ENCODE measurements at places on chromosomes 1 and 21.

DNA sequence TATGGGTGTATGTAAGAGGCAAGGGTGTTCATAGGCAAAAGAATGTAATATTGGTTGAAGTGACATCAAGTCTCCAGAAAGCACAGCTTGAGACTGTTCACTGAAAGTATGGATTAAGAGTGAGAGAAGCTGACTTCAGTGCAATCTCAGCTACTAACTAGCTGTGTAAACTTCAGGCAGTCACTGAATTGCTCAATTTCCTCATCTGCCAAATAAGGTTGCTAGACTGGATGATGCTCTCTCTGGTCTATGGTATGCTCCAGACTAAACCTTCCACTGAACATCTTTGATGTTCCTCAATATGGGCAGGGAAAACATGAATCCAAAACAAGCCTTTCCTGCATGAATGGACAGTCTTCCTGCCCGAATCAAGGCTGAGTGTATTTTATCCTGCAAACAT lies 111.8 kb upstream of the USH2A start:
- no peak for DNase-seq

DNA sequence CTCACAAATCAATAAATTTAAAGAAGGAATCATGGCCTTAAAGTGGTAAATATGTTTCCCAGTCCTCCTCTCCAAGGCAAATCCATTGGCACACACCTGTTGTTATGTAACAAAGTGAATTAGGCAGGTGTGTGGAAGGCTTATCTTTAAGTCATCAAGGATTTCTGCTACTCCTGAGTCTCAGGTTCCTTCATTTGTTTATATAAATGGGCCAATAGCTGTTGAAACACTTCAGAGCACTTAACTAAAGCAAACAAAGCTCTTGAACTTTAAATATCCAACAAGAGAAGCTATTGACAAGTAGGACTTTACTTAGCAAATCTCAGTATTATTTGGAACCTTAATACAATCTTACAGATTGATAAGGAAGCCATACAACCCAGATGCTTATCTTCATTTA lies 99.3 kb upstream of the ESRRG start:
- no peak for DNase-seq

DNA sequence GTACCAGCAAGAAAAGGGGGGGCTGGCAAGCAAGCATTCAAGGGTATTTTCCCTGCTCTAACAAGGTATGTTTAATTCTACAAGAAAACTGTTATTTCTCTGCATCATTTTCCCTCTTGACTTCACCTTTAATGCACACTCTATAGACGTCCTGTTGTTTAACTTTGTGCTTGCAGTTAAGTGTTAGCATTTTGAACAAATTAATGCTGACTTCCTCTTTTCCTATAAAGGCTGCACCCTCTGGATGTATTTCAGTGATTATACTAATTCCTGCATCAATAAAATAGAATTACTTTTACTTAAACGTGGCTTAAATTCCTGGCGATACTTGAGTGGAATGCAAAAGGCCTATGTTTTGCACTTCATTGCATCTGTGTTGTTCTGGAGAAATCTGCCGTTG lies 183.3 kb downstream of the KCNJ6 start:
- DNase-seq: no peak

- DNase-seq: no peak
These were observed 395.0 kb downstream of the PTPRU start for GRCh38 chr1:29631361-29631760.

- no peak for DNase-seq
These were observed 20.0 kb downstream of the IL6R start for GRCh38 chr1:154425172-154425571.

- DNase-seq: no peak
These were observed 62.6 kb downstream of the KIF21B start for GRCh38 chr1:200960948-200961340.

DNA sequence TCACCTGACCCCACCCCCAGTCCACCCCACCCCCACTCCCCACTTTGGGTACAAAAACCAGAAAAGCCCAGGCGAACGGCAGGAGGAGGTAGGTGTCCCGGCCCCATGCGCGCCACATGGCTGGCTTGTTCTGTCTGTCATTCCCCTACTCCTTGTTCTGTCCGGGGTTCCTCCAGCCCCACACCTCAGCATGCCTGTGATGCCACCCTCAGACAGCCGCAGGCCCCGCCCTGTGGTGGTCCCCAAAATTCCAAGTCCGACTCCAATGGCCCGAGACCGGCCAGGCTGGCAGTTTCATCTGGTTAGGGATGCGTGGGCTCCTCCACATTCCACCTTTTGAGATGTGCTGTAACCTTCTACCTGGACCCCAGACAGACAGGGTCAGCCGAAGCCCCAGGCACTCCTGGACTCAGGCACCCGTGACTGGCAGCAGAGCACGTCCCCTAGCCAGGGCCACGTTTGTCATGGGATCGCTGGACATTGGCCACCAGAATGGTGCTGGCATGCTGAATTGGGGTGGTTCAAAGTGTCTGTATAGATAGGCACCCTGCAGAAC lies 94.4 kb downstream of the WDR4 start:
- DNase-seq: no peak

DNA sequence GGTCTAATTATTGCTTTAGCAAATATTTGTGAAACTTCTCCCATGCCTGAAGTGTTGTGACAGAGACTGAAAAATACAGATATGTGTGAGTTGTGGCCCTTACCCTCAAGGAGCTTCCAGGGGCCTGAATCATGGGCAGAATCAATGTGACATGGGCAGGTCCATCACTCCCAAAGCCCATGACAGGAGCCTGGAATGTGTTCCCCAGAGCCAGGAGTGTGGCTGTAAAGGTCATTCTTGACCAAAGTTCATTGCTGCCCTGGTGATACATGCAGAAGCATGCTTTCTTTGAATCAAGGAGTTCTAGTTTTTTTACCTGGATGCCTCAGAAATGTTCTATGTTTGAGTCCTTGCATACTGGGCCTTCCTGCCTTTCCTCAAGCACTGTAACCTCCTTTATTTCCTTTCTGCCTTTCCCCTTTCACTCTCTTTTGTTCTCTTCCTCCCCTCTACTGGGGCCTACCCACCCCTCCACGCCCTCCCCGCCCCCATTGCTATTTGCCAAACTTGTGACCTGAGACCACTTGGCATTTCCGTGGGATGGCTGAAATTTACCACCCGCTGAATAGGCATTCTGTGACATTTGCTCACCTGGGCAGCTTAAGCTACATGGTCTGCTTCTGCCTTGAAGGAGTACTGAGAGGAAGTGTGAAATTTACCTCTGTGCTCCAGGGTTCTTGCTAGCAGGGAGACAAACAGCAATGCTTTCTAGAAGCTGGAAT lies 19.7 kb downstream of the PBX1 start:
- DNase-seq: no peak

DNA sequence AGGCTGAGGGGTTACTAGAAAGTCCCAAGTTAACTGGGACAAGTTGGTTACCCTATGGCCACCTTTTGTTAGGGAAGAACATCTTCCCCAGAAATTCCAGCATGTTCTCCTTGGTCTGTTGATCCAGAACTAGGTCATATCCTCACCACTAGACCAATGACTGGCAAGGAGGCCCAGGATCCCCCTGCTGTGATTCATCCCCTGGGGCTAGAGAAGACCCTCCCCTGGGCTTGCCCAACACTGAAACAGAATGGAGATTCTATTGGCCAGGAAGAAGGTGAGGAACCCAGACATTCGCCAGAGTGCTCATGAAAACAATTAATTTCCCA lies 90.1 kb upstream of the SIM2 start:
- no peak for DNase-seq

DNA sequence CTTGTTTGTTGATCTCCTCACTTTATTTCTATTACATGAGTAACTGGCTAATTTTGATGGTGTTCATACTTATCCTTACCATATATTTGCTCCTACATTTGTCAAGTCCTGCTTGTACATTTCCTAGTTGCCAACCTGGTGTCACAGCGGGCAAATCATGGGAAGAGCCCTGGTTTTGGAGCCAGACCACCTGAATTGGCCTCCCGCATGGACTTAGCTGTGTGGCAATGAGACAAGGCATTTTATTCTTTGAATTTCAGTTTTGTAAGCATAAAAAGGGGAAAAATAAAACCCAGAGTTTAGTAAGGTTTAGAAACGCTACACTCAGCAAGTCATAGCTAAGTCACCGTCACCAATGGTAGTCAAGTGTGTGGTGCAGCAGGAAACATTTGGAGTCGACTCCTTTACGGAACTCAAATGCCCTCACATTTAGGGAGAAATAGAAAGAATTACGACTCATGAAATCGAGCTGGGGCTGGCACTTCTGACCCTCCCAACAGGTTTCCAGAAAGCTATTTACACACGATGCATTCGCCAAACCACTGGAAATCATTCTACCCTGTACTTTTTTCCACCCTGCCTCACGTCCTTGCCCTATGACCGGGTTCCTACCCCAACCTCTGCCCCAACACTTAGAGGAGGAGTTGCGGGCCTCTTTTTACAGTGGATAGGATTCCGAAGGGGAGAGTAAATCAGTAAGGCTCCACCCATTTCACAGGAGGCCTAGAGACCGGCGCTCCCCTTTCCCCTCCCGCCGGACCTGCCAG lies 492 bp upstream of the PGM1 start:
- DNase-seq: no peak

- DNase-seq: no peak
These were observed 64.9 kb upstream of the LMO4 start for GRCh38 chr1:87263785-87264184.

DNA sequence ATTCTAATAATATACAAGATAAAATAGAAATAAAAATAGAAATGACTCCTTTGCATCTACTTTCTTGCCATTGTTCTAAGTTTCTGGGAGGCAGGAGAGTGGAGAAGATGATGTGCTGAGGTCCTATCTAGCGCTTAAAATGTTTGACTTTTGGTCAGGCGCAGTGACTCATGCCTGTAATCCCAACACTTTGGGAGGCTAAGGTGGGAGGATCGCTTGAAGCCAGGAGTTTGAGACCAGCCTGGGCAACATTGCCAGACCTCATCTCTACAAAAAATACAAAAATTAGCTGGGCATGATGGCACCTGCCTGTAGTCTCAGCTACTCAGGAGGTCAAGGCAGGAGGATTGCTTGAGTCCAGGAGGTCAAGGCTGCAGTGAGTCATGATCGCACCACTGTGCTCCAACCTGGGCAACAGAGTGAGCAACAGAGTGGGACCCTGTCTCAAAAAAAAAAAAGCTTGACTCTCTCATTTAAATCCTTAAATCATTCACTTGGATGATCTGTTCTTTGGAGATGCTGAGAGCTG lies 24.2 kb upstream of the SLC45A1 start:
- no peak for DNase-seq

- DNase-seq: no peak
These were observed 582 bp downstream of the TRPM2 start for GRCh38 chr21:44354001-44354405.

DNA sequence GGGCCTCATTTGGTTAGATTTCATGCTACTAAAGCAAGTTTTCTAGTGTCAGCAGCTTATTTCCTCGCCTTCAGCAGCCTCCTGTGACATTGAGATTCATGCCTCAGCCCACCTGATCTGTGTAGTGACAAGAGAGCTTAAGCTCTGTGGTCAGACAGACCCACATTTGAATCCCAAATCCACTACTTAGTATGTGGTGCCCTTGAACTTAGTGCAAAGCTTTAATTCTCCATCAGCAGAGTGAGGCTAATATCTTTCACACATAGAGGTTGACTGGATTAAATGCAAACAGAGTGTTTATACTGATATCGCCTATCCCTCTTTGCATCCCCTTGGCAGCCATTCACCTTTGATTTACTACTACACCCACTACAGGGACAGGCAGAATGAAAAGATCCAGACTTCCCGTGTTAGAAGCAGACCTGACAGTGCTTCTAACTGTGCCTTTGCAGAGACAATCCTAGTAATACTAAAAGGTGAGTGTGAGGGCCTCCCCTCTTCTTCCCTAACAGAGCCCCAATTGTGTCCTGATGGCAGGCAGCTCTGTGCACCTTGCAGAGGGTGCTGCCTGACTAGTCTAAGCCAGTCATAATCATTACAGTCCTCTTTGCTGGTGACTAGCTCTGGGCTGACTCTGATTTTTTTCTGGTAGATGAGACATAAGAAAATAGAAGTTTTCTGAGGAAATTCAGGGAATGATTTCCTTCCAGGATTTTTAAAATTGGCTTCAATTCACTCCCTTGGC lies 264.0 kb downstream of the CTH start:
- no peak for DNase-seq

DNA sequence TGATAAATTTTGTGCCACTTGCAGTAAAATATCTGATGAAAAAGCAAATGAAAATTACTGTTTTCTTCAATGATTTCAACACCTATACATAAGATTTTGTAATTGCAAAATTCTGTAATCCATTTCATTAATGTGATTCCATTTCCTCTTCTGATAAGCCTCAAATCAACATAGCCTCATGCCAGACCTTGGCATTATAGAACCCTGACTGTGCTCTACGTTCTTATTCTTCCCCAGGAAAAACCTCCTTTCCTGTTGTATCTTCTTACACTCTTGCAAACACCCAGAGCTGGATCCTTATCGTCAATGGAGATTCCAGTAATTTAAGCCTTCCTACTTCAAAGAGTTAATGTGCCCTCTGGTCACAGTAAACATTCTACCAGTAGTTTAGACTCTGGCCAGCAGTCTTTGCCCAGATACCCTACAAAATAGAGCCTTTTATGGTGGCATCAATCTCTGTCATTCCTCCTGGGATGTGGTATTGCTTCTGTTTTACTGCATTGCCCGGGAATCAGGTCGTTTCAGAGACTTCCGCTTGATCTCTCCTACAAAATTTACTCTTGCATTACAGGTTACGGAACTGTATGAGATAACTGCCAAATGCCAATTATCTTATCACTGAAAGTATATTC lies 48.5 kb upstream of the CHRM3 start:
- no peak for DNase-seq

- DNase-seq: no peak
These were observed 2.8 kb downstream of the RGS16 start for GRCh38 chr1:182601416-182601786.

DNA sequence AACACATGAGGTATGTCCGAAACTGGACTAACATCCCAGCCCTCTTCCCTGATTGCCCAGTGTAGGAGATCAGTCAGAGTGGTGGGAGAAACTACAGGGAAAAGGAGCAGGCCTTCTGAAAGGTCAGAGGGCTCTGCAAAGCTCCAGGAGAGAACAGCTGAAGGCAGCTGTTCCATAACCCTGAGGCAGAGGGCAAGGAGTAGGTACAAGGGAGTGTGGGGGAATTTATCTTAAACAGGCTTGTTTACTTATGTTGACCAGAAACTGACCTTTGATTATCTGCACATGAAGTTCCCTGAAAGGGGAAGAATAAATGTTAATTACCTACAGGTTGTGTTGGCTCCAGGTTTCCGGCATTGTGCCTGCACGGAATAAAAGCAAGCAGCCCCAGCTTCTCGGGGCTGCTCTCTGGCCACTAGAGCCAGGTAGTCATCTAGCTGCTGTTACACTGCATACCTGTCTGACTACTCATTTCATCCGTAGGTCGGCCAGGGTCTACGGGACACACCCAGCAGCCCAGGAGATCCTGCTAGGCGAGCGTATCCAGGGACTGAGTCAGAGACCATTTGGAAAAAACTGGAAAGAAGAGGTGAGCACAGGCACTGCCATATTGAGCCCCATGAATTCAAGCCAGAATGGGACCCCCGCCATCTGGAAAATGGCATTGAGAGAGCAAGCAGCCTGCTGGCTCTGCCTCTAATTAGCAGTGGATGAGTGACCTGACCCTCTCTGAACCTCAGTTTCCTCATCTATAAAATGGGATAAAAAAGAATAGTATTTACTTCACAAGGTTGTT lies 14.9 kb upstream of the PAQR7 start:
- DNase-seq: no peak
